ENCODE measurements at places on chromosomes 12 and 14.

DNA sequence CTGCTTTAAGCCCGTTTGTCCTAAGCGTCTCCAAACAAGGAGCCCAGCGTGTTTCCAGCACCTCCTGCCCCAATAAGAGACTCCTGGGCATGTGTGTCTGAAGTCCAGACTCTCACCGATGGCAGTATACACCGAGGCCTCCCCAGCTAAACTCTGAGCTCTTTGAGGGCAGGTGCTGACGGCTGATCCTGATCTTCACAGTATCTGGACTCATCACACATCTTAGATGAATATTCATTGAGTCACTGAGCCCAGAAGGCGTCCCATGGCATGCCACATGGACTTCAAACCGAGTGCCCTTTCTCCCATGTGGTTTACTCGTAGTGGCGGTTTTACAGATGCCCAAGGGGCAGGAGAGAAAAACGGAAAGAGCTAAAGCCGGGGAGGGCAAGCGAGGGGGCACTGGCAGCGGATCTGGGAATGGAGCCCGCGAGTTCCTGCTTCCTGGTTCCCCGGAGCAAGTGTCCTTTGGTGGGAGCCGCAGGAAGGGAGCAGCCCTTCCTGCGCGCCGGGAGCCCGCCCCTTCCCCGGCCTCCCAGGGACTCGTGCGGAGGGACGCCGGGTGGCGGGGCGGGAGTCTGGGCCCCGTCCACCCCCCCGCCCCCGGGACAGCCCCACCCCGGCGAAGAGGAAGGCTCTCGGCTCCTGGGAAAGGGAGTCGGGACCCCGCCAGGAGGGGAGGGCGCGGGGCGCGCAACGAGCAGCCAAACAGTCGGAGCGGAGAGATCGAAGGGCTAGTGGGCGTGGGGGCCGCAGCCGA is 585 bp upstream of the TEAD4 start:
- no peak for DNase-seq

- no peak for DNase-seq
Measured at GRCh38 chr12:120121766-120122293, 5.3 kb upstream of the RAB35 start.

DNA sequence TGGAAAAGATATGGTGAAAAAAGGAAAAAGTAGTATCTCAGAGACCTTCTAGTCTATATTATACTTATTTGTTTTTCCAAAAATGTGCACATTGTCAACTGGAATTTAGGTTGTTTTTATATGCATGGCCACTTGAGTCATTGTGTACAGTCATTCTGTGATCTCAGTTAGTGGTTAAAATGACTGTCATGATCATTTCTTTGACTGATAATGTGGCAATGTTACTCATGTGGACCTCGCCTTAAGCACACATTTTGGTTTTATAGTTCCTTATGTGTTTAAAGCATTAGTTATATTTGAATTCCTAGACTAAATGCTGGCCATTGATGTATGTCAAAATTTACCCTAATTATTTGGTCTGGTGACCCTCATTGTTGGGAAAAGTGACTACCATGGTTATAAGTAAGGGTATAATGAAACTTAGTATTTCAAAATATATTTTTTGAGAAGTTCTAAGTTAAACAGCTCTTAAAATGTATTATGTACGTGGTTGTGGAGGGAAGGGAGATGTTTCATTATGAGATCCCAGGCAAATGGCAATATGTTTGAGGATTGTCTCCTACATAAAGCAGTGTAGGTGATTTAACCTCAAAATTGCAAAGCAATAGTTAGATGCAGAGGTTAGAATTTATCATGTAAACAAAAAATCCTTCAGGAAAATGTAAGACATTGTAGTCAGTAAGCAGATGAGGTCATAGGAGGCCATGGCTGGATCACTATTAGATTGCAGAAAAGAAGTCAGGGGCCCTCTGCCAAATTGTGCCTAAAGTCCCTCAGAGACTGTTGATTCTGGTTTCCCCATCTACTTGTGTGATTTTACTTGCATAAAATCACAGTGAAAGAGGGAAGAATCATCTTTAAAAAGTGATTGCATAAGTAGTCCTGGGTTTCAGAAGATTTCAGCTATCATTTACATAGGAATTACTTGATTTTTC is 17.5 kb downstream of the PNMA1 start:
- DNase-seq = no peak

DNA sequence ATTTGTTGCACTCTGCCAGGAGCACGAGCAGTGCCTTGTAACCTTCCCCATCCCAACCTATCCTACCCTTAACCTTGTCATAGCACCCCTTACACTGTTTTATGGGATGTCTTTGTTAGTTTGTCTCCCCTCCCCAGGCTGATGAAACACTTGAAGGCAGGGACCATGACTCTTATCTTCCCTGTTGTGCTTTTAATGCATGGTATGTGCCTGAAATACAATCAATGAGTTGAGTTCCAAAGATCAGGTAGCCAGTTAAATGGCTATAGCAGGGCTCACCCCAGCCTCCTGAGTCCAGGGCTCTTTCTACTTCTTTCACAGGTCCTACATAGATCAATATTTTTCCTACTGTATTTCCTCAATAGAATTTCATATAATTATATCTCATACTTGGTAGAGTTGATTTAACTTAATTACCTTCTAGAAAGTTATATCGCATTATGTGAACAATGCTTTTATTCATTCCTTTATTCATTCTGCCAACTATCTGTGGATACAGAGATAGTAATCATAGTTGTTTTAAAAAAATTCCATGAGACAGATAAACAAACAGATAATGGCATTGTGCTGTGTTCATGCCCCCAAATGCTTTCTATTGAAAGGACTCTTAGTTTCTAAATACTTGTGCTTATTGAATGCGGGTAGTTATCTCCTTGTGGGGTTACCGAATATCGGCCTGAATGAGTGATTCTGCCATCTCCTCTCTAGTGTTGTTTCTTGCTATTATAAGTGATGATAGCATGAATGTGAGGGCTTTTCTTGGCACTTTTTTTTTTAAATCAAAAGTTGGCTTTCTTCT is 347.4 kb downstream of the NPAS3 start:
- DNase-seq = no peak

DNA sequence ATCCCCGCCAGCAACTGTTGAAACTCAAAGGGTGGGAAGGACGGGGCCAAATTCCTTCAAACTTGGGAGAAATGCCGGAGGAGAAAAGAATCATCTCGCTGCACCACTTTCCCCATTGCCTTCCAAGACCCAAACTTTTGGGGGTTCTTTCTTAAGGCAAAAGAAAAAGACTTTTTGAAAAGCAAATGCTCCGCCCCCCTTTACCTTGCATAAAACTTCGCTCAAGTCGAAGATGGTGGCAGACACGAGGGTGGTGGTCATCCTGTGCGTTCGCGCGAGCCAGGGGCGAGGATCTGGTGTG is 239 bp downstream of the ZFP36L1 start:
- no peak for DNase-seq

DNA sequence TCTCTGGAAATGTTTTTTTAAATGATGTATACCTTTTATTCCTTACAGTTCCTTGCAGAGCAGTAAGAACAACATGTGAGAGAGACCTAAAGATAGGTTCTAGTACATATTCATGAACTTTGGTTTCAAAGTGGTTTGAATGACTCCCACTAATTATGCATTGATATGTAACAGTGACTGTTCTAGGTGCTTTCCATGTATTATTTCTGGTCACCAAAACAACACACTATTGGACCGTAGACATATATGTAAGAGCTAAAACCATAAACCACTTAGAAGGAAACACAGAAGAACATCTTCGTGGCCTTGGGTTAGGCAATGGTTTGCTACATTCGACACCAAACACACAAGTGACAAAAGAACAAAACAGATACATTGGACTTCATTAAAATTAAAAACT is 37.9 kb downstream of the SOX5 start:
- no peak for DNase-seq

DNA sequence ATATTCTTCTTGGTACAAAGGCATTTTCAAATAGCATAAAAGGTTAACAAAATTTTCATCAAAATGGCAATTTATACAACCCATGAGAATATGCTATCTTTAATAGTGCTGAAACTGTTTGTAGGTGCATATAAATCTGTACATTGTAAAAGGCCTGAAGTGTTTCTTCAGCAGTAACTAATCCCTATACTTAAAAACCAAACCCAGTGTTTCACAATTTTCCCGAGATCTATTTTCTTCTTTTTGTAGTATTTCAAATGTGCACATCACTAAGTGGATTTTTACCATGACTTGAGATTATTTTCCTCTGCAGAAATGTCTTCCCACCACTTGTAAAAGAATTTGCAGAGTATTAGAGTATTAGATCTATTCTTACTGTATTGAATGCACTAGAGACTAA is 76.5 kb downstream of the FERMT2 start:
- DNase-seq = no peak

DNA sequence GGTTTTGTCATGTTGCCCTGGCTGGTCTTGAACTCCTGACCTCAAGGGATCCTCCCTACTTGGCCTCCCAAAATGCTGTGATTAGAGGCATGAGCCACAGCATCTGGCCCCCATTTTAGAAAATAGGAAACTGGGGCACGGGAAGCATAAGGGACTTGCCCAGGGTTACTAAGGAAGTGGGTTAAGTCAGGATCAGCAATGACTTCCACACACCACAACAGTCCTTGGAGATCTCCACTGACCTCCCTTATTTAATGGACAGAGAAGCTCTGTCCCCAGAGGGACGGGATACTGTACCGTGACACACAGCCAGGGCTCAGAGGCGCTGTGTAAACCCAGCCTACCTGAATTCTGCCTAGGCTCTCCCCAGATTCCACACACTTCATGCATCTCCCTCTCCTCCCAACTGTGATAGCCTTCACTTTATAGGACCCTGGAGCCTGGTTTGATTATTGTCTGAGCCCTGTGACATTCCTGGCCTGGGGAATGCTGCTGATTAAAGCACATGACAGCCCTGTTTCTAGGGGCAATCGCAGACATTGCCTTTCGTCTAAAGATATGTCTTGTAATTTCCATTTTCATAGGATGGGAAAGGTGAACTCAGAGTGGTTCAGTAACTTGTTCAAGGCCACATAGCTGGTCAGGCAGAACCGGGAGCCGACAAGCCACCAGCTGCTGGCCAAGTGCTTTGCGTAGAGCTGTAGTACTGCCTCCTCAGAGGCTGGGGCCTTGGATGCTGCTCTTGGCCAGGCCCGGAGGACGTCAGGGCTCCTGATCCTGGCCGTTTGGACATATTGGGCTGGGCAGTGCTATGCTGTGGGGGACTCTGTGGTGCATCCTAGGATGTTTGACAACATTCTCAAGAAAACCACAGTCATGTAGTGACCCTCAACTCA is 20.8 kb downstream of the SERPINA1 start:
- DNase-seq = no peak

DNA sequence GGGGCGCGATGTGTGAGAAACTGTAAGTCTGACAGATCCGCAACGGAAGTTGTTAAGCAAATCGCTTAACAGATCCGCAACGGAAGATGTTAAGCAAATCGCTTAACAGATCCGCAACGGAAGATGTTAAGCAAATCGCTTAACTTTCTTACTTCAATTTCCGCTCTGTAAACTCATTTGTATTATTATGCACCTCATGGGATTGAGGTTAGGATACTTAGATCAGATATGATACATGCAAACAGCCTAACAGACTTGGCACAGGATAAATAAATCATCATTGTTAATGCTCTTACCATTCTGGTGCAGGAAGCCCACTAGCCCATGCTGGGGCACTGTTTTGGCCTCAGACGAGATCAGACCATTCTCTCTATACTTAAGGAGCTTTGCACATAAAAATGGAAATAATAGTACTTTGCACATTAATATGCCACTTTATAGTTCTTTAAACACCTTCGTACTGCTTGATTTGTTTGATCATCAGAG is 399 bp downstream of the NCAPD2 start:
- DNase-seq = no peak

GRCh38 chr14:32230695-32231280 is 27.7 kb upstream of the RNU6-8 start:
- no peak for DNase-seq

- no peak for DNase-seq
Measured at GRCh38 chr12:5023842-5024241, 19.8 kb upstream of the KCNA5 start.

GRCh38 chr12:21773263-21773741 is 1.2 kb downstream of the KCNJ8 start:
- no peak for DNase-seq

DNA sequence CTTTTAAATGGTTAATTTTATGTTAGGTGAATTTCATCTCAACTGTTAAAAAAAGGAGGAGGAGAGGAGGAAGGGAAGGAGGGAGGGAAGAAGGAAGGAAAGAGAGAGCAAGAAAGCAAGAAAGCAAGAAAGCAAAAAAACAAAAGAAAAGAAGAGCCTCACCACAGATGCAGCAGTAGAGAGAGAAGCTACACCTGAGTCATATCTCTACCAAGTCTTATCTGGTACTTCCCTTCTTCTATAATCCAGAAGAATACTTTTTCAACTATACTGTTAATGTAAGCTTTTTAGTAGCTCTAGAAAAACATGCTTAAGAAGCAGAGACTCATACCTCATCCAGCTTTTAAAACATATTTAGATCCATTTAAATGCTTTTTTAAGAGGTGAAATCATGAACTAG is 5.6 kb upstream of the IL26 start:
- DNase-seq = no peak

- no peak for DNase-seq
Measured at GRCh38 chr12:75455839-75456238, 24.7 kb upstream of the GLIPR1 start.

- no peak for DNase-seq
Measured at GRCh38 chr14:68391311-68392014, 401.4 kb downstream of the ZFP36L1 start.

DNA sequence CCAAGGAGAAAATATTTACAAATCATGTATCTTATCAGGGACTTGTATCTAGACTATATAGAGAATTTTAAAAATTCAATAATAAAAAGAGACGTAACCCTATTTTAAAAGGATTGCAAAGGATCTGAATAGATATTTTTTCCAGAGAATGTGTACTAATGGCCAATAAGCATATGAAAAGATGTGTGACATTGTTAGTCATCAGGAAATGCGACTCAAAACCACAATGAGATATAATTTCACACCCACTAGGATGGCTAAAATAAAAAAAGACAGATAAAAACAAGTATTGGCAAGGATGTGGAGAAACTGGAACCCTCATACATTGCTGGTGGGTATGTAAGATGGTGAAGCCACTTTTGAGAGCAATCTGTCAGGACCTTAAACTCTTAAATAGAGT is 141.9 kb upstream of the BMP4 start:
- no peak for DNase-seq

DNA sequence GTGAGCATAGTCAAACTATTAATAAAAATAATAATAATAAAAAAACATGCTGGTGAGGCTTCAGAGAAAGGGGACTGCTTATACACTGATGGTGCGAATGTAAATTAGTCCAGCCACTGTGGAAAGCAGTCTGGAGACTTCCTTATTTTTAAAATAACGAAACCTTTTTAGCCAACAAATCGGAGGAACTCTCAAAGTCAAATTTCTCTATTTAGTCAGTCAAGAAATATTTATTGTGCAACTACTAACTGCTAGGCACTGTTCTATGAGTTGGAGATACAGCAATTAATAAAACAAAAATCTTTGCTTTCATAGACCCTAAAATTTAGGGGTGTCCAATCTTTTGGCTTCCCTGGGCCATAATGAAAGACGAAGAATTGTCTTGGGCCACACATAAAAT is 10.8 kb downstream of the TAOK3 start:
- DNase-seq = no peak

GRCh38 chr14:35163384-35163783 is 41.0 kb downstream of the PRORP start:
- no peak for DNase-seq

All from naive B cell (primary cell).